EL (cell line): ENCODE measurements at places on chromosomes 7 and 10.
A peak's percentile ranks its signal among the peaks of the same experiment; 100 is the strongest.

GRCh38 chr7:5681423-5681822, 100.0 kb downstream of the RNF216 start:
- DNase-seq: no peak

DNA sequence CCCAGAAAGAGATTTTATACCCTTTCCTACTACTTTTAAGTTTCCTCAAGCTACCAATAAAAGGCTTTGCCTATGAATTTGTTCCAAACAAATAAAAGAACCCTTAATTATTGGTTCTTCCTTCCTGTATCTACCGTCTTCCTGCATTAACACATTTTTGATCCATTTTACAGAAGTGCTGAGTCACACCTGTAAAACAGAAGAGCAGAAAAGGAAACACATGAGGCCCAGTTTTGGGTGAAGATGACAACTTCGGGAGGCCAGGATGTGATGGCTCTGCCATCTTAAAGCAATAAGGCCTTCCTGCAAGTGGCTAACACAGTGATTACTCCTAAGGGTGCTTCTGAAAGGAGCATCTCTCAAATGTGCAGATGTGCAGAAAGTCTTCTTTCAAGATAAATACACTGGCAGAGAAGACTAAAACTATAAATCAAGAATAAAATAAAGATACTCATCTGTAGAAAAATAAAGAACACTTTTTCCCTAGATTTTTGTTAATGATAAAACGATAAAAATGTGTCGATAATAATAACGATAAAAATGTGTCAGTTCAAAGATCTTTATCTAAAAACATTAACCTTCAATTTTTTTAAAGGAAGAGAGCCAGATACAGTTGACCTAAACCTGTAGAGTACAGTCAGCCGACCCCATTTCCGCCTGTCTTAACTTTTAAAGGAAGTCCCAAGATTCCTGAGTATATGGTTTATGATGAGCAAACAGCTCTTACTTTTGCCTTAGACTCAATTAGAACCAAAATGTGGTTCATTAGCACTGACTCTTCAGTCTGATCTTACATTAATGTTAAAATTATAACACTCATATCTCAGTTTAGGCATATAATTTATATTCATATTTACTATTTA, 108.6 kb downstream of the UBE2H start:
- no peak for DNase-seq

DNA sequence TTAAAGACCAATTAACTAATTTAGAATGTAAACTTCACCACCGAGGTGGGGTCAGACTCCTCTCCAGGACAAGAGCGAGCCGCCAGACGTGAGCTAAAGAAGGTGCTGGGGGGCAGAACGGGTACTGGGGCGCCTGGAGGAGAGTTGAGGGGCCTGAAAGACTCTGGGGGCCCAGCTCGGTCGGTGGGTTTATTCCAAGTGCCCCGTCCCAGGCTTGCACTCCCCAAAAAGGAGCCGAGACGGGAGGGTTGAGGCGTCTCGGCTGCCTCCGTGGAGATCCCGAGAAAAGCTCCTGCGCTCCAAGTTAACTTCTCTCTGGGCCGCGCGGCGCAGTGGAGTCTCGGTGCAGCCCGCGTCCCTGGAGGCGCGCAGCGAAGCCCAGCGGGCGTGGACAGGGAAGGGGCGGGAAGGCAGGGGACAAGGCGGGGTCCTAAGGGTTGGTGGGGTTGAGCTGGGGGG, 553.3 kb downstream of the TFEC start:
- DNase-seq: peak; percentile 36

GRCh38 chr10:112812586-112812985, 137.5 kb upstream of the TCF7L2 start:
- no peak for DNase-seq

DNA sequence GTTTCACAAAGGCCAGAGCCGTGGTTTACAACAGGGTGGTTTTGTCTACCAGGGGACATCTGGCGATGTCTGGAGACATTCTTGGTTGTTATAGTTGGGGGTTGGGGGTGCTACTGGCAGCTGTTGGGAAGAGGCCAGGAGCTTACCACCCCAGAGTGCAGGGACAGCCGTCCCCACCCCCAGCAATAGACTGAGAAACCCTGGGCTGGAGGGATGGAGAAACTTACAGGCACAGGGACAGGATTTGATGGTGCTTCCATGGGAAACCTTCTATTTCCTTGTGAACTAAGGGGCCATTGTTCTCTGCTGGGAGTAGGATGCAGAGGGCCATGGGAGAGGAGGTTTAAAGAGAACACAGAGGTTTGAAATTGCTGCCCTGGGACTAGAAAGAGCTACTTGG, 10.9 kb downstream of the ADCK2 start:
- DNase-seq: no peak

GRCh38 chr7:3911685-3912084, 610.6 kb downstream of the SDK1 start:
- no peak for DNase-seq

GRCh38 chr10:92208736-92209135, 82.1 kb downstream of the CPEB3 start:
- DNase-seq: peak; percentile 59
